ENCODE measurements at places on chromosomes 3 and 15.

DNA sequence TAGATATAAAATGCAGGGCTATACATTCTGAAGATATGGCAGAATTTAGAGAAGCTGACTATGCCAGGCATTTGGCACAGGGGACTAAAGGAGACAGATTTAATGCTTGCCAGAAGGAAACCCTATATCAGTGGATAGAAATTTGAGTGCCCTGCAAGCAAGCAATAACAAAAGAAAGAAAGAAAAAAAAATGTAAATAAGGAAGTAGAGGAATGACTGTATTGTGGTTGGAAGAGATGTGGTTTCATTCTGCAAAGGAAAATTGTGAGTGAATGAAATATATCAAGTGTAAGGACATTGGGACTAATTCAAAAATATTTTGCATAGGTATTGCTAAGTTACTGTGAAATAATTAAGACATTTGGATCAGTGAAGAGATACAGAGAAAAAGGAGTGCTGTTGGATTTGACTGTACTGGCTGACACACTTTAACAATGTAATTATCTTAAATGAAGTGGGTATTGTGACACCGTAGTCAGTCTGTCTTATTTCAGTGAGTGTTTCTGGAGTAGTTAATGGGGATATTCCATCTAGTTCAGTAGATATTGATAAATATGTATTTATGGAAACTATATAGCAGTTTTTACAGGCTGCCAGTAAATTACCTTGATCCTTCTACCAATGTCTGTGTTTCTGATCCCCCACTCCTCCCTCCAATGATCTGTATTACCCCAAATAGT is 418.2 kb downstream of the CNTN4 start:
- DNase-seq, result no peak

DNA sequence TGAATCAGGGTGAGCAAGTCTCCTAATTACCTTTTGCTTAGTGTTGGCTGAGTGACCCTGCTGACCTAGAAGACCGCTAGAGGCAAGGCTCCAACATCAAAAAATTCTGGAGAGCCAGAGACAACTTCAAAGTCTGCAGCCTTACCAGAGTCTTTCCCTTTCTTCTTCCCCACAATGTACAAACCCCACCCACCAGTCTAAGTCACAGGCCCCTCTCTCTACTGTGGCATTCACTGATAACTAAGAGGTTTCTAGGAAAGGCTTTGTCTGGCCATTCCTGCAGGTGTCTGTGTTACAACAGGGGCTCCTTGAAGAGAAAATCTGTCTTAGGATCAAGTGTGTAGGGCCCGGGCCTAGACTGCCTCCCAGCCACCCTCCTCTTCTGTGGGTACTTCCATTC is 525 bp downstream of the MYH15 start:
- no peak for DNase-seq

DNA sequence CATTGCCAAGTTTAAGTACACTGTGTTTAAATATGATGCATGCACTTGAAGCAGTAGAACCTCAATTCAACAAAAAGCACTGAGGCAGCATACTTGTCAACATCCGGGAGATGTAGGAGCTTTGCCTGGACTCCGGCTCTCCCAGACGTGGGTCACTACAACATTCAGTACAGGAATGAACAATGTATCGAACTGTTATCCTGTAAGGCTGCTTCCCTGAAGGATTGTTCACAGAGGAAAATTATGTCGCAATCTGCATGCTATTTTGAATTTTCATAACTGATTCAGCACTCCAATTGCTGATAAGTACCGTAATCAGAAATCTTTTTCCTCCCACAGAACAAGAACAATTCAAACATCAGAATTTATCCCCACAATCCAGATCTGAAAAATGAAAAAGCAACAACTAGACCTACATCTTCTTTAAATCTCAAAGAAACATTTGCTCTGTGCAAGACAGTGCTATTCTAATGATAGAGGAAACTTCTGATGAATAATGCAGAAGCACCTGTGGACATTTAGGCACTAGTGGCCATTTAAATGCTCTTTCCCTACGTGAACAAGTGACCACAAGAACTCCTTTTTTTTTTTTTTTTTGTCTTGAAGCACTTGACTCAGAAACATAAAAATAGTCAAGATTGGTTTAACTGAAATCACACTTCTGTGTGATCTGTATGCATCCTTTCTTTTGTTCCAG is 113.4 kb downstream of the PLCH1 start:
- no peak for DNase-seq

DNA sequence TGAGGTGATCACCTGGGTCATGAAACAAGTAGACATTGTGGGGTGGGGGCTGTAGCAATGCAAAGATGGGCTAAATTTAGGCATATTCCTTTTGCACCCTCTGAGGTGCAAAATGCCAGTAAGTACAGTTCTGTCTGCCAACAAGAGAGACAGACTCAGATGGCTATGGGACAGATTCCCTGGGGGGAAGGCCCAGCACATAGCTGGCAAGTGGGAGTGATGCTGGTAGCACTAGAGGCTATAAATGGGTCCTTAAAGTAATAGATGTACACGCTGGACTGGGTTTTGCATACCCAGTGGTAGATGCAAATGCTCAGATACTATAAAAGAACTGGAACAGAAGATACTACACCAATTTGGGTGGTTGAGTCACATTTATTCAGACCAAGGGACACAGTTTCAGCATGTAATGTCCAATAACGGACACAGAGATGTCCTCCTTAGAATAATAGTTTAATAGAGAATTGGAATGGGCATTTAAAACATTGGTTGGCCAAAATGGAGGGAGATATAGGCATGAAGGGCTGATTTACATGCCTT is 67.4 kb upstream of the RNU6-1 start:
- no peak for DNase-seq

DNA sequence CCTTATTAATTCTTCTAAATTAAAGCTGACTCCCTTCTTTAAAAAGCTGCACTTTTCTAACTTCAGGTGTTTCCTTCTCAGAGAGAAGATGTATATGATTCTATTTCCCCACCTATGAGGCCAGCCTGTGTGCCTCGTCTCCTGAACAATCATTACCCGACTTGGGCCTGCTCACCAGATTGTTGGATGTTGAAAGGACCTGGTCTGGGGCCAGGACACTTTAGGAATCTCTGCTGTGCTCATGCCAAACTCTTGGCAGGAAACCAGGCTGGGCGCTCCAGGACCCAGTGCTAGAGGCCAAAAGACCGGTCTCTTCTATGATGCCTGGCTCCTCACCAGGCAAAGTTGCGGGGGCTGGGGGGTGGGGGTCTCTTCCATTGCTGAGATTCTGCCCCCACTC is 16.9 kb upstream of the LRRC31 start:
- no peak for DNase-seq

All from cortex of kidney (tissue), 1 donor.